Suppressor macrophage treated with lipopolysaccharide for 4 hours (primary cell): ENCODE measurements at places on chromosomes 11 and 22.
A peak's percentile ranks its signal among the peaks of the same experiment; 100 is the strongest.

DNA sequence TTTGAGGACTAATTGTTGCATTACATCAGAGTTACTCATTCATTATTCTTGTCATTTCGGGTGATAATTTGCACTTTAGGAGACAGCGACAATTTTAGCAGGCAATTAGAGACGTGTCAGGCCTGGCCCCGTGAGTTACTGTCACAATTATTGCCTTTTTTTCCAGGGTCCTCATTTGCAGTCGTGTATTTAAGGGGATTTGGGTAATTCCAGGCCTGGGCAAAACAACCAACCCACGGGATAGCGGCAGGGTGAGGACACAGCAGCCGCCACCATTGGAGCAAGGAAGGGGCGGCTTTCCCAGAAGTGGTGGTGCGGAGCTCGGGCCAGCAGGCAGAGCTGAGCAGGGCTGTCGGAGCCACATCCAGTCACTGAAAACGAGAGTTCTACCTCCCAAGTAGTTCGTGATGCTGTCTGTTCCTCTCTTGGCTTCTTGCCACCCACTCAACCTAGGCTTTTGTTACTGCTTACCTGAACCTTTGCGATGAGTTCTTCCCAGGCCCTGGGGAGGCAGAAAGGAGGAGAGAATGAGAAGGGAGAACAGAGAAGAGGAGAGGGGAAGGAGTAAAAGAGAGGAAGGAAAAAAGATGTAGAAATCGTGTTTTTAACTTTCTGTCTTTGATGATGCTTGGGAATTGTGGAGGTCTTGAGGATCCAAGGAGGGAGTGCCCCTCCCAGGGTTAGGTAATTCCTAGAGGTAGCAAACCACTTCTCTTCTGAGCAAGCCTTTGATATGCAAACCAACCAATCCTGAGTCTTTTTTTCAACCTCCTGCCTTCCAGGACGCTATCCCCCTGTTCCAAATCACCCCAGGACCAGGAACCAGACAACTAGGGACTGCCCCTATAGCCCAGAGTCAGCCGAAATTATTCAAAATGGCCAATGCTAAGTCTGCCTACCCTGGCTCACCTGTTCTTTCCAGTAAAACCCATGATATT, 236.1 kb downstream of the MIAT start:
- no peak for DNase-seq

DNA sequence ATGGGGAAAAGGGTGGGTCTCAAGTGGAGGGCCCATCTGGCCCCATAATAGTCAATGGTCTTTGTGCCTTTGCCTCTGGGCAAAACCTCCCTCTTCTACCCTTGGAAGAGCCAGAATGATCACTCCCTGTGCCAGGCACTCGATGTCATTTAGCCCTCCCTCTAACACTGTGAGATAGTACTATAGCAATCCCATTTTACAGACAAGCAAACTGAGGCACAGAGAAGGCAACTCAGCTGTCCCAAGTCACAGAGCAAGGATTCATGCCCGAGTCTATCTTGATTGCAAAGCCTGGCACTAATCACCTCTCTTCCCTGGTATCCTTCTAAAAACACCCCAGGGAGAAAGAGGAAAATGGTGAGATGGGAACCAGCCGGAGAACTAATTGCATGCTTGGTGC, 76.4 kb downstream of the TP53I11 start:
- DNase-seq, result no peak

DNA sequence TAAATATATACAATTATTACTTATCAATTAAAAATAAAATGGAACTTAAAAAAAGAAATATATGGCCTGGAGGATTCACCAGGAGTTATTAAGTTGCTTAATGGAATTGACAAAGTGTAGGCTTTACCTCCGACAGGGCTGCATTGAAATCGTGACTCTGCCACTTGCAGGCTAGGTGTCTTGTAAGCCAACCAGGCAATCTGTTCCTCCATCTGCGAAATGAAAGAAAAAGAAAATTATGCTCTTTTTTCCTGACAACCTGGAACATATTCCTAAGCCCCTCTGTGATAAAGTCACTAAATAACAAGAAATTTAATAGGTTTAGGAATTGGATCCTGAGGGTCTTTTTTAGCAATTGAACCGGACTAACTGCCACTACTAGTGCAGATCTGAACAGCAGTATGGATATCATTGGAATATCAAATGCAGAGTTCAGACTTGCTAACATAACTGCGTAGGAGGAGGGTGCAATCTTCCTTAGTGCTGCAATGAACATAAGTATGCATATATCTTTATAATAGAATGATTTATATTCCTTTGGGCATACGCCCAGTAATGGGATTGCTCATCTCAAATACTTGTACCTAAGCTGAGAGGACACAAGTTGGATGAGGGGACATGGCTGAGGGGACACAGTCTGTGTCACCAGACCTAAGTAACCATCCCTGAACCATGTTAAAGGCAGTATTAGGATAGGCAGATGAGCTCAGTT, 42.5 kb upstream of the CEP126 start:
- DNase-seq, result no peak

DNA sequence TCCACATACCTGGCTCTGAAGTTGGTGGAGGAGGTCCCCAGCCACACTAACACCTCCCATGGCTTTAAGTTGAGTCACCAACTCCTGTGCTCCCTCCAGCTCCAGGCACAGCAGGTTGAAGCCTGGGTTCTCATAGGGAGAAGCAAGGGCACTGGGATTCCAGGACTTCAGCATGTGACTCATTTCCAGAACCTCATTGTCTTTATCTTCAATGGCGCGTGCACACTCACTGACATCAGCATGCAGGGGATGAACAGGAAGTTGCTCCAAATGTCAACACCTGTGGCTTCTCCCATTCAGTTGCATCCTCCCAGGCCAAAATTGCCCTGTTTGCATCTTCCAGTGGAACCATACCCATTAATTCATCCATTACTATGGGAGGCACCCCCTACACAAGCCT, 5.8 kb upstream of the UBQLNL start:
- DNase-seq, result no peak

- peak; percentile 41 for DNase-seq
Measured at GRCh38 chr11:111422494-111423249, 43.6 kb upstream of the POU2AF1 start.

DNA sequence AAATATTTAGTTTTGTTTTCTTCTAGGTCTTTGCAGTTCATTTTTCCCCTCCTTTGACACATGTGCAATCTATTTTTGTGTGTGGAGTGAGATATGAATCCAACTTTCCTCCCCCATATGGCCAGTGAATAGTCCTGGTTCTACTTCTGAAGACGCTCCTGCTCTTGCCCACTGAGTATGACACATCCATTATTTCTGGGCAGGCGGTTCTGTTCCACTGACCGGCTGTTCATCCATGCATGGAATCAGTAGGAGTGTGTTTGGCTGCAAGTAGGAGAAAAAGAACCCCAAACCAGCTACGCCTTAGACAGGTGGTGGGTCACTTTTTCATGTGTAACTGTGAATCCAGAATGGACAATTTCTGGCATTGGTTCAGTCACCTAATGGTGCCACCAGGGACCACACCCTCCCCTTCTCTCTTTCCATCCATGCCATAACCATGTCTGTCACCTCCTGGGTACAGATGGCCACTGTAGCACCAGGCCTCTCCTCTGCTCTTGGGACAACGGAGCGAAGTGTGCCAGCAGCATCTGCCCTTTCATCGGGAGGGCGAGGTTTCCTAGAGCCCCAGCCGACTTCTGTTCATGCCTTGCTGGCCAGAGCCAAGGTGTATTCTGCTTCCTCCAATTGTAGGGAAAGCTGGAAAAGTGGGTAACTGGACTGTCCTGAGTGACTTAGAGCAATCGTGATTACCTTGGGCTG, 67.4 kb upstream of the SLC22A12 start:
- DNase-seq, result no peak

DNA sequence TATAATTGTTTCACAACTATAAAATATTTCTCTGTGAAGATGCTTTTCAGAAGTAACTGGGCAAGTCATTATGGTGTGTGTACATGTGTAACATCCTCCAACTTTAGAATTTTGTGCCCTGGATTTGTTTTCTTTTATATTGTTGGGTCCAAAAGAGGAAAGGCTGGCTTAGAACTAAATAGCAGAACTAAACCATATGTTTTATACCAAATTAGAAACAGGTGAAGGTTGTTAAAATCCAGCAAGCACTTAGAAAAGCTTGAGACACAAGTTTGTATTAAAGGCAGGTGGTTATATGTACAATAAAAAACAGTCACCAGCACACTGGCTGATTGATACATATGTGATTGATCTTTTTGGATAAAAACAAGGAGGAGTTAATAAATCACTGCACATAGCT, 158.5 kb downstream of the WNT11 start:
- DNase-seq, result no peak

GRCh38 chr22:32343941-32344340, 13.7 kb upstream of the RFPL3 start:
- DNase-seq, result no peak

- DNase-seq, result peak; percentile 76
Measured at GRCh38 chr11:73184953-73185671, 33.0 kb upstream of the P2RY2 start.

DNA sequence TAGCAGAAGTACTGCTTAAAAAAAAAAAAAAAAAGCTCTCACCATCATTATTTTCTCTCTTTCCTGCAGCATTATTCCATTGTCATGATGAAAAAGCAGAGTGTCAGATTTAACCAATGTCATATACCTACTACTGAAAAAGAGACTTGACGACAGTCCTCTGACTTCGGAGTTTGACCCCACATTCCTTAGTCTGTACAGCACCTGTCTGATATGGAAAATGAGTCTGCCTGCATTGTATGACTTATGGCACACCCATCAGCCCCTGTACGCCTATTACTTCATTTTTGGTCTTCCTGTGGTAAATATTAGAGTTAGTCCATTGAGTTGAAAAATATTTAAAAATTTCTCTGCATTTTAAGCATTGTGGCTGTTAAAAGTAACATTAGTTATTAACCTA, 54.5 kb upstream of the NOX4 start:
- no peak for DNase-seq

GRCh38 chr22:35505399-35506258, 35.0 kb upstream of the RASD2 start:
- no peak for DNase-seq

GRCh38 chr11:2298795-2299761, 2.6 kb downstream of the C11orf21 start:
- DNase-seq, result peak; percentile 24

- DNase-seq, result no peak
Measured at GRCh38 chr11:125941267-125941618, 4.6 kb upstream of the VSIG10L2 start.

DNA sequence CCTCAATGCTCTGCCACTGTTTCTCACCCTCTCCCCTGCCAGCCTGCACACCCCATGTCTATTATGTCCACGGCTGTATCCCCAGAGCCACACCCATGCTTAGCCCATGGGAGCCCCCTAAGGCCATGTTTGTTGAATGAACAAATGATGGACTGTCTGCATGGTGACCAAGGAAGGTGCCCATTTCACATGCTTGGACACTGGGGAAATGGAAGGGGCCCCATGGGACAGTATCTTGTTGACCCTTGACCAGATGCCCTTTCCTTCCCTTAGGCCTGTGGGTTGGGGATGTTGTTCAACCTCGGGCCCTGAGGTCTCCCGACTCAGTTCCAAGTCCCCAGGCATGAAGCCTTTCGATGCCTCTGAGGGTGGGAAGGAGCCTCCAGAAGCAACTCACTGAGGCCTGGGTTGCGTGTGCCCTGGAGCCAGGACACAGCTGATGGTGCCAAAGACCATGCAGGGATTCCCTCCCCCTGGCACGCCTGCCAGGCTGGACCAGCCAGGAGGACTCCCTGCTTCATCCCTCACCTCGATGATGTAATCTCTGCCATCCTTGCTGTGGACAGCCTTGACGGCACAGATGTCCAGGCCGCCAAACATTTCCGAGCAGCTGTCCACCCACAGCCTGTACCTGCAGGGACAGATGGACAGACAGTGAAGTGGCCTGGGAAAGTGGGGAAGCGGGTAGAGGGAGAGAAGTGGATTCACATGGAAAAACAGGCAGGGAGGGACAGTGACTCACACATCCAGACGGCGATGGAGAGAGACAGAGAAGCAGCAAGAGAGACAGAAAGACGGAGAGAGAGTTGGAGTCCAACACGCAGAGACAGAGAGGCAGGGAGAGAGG, 58.9 kb downstream of the FBXO7 start:
- DNase-seq, result no peak

- no peak for DNase-seq
Measured at GRCh38 chr11:77784572-77784971, 36.0 kb downstream of the RSF1 start.

GRCh38 chr11:115396533-115396932, 107.7 kb downstream of the CADM1 start:
- DNase-seq, result no peak

DNA sequence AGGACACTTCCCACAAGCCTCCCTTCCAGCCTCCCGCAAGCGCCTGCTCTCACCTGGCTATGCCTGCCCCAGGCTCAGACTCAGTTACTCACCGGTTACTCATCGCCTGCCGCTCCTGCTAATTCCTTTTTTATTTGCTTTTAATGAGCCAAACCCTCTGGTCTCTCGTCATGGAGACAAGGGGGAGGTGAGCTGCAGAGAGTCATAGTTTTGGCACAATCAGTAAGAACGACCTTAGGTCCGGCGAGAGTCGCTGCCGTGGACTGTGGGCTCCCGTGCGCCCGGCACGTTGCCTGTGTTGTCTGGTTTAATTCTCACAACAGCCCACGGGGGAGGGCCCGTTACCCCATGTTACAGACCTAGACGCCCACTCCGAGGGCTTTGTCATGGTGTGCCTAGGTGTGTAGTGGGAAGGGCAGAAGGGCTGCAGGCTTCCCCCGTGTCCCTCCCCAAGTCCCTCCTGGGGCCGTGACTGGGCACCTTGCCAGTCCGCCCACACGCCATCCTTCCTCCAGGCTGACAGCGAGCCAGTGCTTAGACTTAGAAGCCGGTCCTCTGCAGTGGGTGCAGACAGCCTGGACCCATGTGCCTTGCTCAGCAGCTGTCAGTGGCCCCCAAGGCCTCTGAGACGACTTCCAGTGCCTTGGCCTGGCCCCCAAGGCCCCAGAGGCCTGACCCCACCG, 42.2 kb downstream of the WNT7B start:
- no peak for DNase-seq
